ENCODE measurements at places on chromosomes 3 and 15.

GRCh38 chr3:47089630-47090029, 74.3 kb downstream of the SETD2 start:
- no peak for DNase-seq

- no peak for DNase-seq
These were observed 198.5 kb upstream of the COL8A1 start for GRCh38 chr3:99439892-99440291.

- DNase-seq: no peak
These were observed 61.1 kb downstream of the MLH1 start for GRCh38 chr3:37054370-37054769.

DNA sequence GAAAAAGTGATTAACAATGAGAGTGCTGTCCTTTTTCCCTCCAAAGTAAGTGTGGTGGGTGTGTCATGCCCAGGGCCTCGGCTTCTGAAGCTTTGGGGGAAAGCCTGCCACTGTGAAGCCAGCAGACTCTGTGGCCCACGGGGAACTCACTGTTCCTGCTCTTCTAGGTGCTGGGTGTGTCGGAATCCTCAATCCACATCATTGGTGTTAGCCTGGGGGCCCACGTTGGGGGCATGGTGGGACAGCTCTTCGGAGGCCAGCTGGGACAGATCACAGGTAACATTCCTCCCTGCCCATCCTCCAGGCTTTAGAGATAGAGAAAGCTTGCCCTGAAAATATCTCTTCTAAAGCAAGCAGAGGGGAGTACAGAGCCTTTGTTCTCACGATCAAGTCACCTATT, 11.6 kb downstream of the PLA1A start:
- DNase-seq: no peak

DNA sequence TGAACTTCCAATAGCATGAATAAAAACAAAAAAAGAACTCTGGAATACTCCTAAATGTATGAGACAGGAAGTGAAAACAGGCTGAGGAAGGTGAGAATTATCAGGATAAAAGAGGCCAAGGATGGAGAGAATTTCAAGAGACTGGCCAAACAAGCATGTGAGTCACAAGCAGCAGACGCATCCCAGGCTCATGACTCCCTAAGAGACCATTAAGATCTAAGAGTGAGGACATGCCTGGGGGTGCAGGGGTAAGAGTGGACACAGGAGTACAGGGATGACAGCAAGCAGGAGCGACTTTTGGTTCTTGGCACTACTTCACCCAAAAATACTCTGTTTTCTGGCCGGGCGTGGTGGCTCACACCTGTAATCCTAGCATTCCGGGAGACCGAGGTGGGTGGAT, 7.1 kb downstream of the SCAMP2 start:
- DNase-seq: no peak

GRCh38 chr3:149366941-149367840, 10.3 kb downstream of the TM4SF1 start:
- no peak for DNase-seq

GRCh38 chr15:97168704-97169475, 791.6 kb upstream of the ARRDC4 start:
- no peak for DNase-seq

DNA sequence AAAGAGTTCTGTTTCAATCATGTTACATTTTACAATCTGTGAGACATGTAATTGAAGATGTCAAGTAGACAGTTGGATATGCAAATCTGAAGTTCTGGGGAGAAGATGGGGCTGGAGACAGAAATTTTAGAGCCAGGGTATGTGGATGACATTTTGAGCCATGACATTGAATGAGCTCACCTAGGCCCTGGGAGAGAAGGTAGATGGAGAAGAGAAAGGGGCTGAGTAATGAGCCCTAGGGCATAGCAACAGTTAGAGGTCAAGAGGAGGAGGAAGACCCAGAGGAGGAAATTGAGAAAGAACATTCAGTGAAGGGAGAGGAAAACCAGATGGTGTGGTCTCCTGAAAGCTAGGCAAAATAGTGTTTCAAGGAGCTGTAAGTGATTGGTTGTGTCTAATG, 15.3 kb downstream of the TMEM266 start:
- DNase-seq: no peak

DNA sequence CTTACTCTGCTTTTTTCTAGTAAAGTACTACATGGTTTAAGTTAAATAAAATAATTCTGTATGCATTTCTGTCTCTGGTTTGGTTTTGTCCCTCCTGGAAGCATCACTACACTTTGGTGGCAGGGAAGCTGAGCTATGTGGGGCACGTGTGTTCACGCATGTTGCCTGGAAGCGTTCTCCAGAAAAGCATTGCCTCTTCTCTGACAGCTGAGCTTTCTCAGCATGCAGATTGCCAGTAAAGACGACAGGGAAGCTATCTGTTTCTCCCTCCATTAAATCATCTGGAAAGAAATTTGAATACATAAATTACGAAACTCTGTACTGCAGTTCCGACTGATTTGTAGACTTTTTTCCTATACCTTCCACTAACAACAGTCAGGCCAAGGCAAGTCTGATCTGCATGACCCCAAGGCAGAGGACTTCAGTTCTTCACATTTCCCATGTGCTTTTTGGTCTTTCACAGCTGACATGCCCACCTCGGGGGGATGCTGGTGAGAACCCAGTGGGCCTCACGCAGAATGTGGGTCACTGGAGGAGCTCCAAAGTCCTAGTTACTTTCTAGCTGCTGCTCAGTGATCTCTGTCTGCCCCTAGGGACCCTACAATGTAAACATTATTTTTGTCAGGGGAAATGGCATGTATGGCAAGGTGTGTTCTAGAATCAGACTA, 43.0 kb downstream of the PGPEP1L start:
- DNase-seq: no peak

GRCh38 chr3:145557405-145557804, 603.6 kb downstream of the PLOD2 start:
- no peak for DNase-seq

GRCh38 chr3:119322021-119322834, 28.0 kb downstream of the ARHGAP31 start:
- DNase-seq: no peak

- DNase-seq: no peak
These were observed 1.5 kb downstream of the HMCES start for GRCh38 chr3:129280183-129280582.

GRCh38 chr3:110955301-110955880, 116.2 kb upstream of the NECTIN3 start:
- no peak for DNase-seq

GRCh38 chr15:62456011-62456920, 291.2 kb upstream of the C2CD4B start:
- no peak for DNase-seq

DNA sequence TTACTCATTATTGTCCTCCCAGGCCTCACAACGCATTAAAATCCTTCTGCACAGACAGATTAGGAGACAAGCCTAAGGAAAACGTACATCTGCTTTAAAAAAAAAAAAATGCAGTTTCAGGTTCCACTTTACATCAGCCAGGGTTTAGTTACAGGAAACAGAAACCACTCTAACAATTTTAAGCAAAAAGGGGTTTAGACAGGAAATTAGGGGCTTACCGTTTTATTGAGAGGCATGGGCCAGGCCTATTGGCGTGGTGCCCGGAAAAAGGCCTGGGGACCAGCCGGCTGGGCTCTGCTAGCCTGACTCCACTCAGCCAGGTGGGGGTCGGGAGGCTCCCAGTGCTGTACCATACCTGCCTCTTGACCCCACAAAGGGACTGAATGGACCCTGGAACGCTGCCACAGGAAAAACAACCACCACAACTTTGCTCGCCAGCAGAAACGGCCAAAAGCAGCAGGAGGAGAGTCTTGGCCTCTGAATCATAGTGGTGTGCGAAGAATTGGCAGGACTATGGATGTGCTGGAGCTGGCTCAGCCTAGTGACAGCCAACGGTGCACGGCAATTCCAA, 124.3 kb downstream of the CHSY1 start:
- DNase-seq: no peak

DNA sequence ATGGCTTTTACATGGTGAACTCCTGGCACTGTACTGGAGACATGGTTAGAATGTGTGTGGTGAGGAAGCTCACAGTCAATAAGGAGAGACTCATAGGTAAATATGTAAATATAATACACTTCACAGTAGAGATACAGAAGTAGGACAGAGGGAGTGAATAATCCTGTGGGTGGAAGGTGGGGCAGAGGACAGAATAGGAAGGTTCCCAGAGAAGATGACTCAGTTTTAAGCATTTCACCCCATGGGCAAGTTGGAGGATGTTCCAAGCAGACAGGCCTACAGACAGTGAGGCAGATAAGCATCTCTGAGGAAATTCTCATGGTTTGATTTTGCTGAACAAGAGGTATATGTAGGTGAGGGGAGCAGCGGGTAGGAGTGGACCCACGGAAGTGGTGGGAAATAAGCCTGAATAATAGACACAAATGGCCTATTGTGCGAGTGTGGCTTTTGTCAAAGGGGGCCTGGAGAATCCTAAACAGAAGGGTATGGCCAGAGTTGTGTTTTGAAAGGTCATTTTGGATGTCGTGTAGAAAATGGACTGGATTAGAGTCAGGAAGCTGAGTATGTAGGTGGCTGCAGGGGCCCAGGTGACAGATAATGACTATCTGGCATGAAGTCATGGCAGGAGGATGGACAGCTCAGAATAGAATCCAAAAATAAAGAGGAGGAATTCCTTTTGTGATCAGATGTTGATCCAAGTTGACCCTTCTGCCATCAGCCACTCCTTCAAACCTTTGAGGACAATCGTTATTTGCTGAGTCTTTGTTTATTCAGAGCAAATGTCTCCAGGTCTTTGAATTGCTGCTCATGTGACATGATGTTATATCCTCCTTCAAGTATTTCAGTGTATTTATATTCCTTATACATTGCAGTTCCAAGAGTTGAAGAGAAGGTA, 97.3 kb upstream of the THRB start:
- no peak for DNase-seq

- DNase-seq: no peak
These were observed 3.6 kb downstream of the PDIA3 start for GRCh38 chr15:43749690-43750345.

DNA sequence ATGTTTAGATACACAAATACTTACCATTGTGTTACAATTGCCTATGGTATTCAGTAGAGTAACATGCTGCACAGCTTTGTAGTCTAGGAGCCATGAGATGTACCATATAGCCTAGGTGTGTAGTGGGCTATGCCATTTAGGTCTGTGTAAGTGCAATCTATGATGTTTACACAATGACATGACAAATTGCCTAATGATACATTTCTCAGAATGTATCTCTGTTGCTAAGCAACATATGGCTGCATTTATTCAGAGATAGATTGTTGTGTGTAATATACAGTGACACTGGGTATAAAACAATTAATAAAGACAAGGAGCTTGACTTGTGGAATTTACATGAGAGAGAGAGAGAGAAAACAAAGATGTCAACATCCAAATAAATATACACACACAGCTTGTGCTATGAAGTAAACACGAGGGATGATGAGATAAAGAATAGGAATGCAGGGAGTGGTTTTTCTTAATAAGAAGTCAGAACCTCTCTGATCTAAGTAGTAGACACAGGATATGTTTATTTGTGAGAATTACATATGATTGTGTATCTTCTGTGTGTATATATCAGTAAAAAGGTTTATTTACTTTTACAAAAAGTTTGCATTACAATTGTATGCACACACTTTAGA, 110.0 kb downstream of the KCNAB1 start:
- no peak for DNase-seq

DNA sequence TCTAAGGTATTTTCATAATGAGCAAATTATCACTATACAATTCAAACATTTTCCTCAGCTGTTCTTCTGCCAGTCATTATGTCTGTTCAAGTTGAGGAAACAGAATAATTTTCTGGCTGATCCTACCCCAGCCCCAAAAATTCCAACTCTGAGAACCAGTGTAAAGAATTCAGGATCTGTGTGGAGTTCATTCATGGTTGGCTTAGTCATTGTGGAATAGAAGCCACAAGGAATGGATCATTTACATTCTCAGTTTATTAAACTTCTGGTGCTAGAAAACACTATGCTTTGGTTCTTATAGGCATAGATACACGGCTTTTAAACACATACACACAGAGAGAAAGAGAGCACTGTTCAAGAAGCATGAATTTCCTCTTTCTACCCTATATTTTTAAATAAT, 134.6 kb downstream of the CMSS1 start:
- DNase-seq: no peak

GRCh38 chr3:159855599-159856346, 132.9 kb upstream of the IL12A start:
- DNase-seq: no peak

- DNase-seq: peak; percentile 13
These were observed 100.9 kb downstream of the MYO5A start for GRCh38 chr15:52427804-52428203.

- DNase-seq: no peak
These were observed 524.2 kb downstream of the NAALADL2 start for GRCh38 chr3:175383371-175383770.

GRCh38 chr3:177810162-177810623, 612.9 kb upstream of the TBL1XR1 start:
- DNase-seq: no peak

DNA sequence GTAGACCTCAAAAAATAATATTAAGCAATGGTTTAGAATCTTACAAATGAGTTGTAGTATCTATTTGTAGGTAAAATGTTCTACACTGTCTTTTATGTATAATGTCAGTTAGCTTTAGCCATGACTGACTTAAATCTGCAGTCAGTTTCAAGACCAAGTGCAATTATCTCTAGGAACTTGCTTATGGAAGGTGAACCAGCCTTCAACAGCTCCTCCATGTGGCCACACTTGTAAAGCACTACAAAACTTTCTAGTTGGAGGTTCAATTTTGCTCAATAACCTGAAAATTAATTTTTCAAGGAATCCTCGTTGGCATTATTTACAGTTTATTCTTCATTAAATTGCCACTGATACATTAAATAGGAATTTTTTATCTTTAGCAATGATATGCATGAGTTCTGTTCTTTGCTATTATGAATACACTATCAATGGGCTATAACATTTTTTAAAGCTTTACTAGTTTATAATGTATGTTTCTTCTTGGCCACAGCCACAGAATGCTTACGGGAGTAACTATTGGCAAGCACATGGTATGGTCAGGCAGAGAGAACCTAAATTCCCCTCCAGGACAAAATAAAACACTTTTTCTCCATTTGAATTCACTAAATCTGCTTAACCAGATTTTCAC, 315.3 kb upstream of the UBE2E2 start:
- DNase-seq: no peak

GRCh38 chr3:155010416-155010815, 69.7 kb upstream of the MME start:
- no peak for DNase-seq

- DNase-seq: no peak
These were observed 92.1 kb downstream of the HHLA2 start for GRCh38 chr3:108388136-108389132.

- DNase-seq: no peak
These were observed 47.4 kb downstream of the CCR4 start for GRCh38 chr3:32998631-32999451.

DNA sequence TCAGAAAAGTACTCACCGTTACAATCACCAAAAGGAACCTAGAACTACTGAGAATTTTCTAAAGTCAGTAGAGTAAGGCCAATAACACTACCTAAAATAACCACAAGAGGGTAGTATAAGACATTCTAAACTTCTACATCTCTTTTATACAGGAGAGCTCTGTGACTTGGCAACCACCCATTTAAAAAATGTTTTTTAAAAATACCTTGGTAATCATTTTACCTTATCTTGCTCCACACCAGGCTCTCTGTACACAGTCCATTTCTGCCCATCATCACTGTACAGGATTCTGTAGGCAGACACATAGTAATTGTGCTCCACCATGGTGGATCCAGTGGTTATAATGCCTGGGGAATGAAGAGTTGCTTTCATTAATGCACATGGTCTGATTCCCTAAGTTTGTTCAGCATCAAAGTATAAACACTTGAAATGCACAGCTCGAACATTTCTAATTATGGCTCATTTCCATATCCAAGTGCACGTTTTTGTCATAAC, 54.5 kb downstream of the ST3GAL6 start:
- DNase-seq: no peak

All from stimulated activated CD8-positive, alpha-beta memory T cell treated with anti-CD3 and anti-CD28 coated beads, Interleukin-7, amount 100 ng/mL, for 48 hours (primary cell).